CD4-positive, alpha-beta T cell treated with Interleukin-21 for 1 hour (primary cell): ENCODE measurements at places on chromosomes 7 and 10.

DNA sequence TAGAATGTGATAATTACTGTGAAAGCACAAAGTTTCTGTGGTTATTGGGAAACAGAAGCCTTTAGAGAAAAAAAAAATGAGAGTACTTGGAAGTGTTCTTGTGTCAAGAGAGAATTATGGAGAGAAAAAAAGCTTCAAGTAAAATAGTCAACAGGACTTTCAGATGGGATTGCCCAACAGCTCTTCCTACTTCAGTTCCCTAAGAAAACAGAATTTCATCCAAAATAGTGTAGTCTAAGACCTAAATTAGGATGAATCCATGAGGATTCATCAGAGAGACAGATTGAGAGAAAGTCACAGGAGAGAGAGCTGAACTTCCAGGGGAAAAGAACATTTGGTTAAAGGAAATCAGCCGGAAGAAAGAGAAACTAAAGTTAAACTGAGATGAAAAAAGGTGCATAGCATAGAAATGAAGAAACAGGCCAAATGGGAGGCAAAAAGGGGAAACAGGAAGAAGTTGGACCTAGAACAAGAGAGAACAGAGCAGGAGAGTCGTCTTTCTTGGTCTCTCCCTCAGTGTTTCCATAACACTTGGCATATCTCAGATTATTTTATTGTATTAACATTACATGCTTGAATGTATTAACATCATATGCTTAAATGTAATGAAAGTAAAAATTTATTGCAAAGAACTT lies 2.5 kb downstream of the SCIN start:
- DNase-seq, result no peak

- no peak for DNase-seq
Measured at GRCh38 chr7:17713584-17713983, 226.7 kb downstream of the SNX13 start.

- no peak for DNase-seq
Measured at GRCh38 chr10:79188154-79188965, 119.6 kb downstream of the ZMIZ1 start.

DNA sequence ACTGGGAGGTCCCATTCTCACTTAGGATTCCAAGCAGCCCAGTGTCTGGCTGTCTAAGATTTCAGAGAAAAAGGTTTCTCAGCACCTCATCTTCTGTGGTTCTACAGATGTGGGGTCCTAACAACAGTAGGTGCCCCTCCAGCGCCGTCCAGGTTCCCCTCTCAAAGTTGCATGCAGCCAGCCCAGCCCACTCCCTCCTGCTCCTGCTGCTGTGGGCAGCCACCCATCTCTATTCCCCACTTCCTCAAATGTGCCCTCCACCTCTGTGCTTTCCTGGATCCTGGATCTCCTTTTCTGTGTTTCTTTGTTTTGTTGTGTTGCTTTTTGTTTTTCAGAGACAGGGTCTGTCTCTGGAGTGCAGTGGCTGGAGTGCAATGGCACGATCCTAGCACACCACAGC lies 13.3 kb upstream of the SLC18A3 start:
- no peak for DNase-seq

GRCh38 chr10:110023785-110024465 lies 16.1 kb downstream of the ADD3 start:
- DNase-seq, result no peak

- no peak for DNase-seq
Measured at GRCh38 chr7:103637094-103637493, 191.1 kb upstream of the SLC26A5 start.

GRCh38 chr10:44922796-44923545 lies 11.8 kb downstream of the TMEM72 start:
- DNase-seq, result no peak

GRCh38 chr7:50669890-50670289 lies 104.7 kb upstream of the DDC start:
- no peak for DNase-seq

DNA sequence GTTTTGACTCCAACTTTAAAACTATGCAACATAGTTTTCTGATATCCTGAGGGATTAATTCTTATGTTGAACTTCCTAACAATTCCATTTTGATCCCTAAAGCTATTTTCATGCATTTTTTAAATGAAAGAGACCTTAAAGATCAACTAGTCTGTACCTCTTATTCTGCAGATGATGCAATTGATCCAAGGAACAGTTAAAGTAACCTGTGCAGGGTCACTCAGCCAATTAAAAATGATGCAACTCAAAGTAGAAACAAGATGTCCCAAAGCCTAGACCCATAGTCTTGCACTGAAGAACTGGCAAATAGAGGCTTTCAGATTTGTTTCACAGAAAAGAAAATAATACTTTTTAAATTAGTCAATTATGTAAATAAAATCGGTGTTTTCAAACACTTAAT lies 86.3 kb downstream of the IMMP2L start:
- DNase-seq, result no peak

GRCh38 chr7:117202511-117202910 lies 120.3 kb downstream of the WNT2 start:
- no peak for DNase-seq

GRCh38 chr7:6395898-6396595 lies 51.7 kb downstream of the DAGLB start:
- DNase-seq, result no peak

GRCh38 chr7:50166997-50167965 lies 74.2 kb upstream of the ZPBP start:
- DNase-seq, result peak; percentile 17

GRCh38 chr7:116317907-116318306 lies 107.6 kb downstream of the TES start:
- no peak for DNase-seq

- DNase-seq, result no peak
Measured at GRCh38 chr7:97149843-97150242, 32.3 kb downstream of the SDHAF3 start.

- DNase-seq, result peak; percentile 86
Measured at GRCh38 chr7:101077303-101078086, 7.8 kb upstream of the TRIM56 start.

DNA sequence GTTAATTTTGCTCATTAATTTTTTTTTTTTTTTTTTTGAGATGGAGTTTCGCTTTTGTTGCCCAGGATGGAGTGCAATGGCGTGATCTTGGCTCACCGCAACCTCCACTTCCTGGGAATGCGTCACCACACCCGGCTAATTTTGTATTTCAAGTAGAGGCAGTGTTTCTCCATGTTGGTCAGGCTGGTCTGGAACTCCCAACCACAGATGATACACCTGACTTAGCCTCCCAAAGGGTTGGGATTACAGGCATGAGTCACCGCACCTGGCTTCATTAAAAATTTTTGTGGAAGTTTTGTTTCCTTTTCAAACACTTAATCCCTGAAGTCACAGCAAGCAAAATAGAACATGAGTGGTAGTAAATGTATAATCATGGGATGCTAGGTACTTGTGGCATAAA lies 857.2 kb upstream of the PHF14 start:
- DNase-seq, result no peak

- DNase-seq, result peak; percentile 76
Measured at GRCh38 chr7:73718905-73719805, at the start of gene STX1A. Gene STX1A, minus strand, starts transcription at chr7:73719669. Its CDS starts 38 bp downstream, at chr7:73719631.

GRCh38 chr10:12332572-12333379 lies 16.6 kb upstream of the CAMK1D start:
- DNase-seq, result no peak

DNA sequence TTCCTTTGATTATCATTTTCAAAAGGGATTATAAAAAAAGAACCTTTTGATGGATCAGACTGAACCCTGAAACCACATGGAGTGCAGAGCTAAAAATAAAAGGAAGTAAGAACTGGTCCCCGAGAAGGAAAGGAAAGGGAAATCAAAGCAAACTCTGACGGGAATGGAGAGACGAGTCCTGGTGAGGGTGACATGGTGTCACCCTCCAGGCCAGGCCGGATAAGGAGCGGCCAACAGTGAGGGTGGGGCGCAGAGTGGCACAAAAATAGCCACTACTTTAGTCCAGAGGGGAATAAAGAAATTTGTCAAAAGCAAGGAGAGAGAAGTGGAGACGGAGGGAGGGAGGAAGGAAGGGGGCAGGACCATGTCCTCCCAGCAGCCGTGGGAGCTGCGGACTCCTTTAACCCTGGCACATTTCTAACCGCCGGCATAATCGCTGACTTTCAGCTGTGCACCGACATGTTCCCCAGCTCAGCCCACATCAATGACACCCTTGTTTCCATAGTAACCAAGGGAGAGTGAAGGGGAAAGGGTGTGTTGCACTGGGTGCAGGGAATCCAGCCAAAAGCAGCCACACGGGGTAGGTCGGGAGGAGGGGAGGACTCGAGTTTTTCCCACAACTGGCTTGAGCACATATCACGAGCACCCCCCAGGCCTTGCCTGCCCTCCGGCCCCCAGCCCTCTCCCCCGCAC lies 29.7 kb downstream of the TRIM8 start:
- DNase-seq, result peak; percentile 87

DNA sequence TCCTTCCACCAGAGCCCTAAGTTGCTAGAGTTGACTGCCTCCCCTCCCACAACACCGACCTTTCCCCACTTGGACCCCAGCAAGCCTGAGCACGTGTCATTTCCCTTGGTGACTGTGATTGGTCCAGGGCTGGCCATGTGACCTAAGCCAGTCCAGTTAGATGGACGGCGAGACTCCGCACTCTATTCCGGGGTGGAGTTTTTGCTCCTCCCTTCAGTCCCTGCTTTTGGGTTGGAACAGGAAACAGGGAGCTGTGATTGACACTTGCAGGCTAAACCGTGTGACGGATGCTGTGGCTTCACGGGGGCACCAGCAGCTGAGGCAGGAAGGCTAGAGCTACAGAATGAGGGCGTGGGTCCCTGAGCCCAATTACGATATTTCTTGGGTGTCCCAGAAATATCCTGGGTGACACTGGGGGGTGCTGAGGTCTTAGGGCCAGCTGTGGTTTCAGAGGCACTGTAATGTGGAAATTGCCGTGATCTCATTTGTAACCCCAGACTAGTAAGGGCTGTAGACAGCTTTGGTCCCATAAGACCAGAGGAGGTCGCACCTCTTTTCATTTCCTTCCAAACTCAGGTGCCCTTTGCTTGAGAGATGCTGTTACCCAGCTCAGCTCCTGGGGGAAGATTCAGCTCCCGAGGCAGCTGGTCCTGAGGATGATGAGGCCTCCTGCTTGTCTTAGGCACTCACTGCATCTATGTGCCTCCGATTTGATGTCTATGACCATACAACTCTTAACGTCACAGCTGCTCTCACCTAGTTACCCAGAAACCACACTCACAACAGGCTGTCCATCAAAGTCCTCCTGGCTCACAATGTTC lies 102.7 kb upstream of the NPTX2 start:
- peak; percentile 39 for DNase-seq

DNA sequence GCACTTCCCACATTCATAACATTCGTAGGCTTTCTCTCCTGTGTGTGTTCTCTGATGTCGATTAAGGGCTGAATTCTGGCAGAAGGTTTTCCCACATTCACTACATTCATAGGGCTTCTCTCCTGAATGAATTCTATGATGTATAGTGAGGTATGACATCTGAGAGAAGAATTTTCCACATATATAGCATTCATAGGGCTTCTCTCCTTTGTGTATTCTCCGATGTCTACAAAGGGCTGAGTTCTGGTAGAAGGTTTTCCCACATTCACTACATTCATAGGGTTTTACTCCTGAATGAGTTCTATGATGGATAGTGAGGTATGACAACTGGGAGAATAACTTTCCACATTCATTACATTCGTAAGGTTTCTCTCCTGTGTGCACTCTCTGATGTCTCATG lies 15.6 kb downstream of the ZNF12 start:
- DNase-seq, result no peak

- DNase-seq, result no peak
Measured at GRCh38 chr7:155211761-155212160, 85.9 kb upstream of the INSIG1 start.

DNA sequence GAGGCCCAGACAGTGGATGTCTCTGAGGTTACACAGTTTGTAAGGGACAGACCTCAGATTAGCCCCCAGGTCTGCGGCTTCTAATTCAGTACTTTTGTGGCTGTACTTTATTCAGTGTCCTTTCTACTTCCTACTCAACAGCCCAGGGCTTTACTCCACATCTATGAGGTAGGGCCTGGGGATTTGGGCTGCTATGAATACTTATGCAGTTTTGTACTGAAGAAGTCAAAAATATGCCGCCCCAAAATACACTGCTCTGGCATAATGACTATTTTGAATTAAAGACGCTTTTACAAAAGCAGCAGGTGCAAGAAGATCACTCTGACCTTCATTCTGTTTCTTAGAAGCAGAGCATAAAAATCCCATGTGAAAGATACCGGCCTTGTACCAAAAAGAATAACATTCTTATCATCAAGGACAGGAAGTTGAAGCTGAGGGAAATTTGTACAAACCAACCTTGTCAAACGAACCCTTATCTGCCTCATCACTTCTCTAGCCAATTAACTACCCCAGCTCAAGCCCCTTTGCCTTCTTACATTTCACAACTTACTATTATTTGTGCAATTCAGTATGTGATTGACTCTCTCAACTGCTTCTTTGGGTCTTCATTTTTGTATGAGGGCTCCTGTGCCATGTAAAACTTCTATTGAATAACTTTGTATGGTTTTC lies 26.1 kb upstream of the TRUB1 start:
- DNase-seq, result no peak
